ENCODE measurements at places on chromosomes 12 and 14. TPM values are rescaled to one million over a fixed set of nuclear protein-coding genes. Genes with fewer than 3 reads are reported as not detected.

KLHL33 gene
- not detected for total RNA-seq

C14orf132 gene
- 6.4 TPM for total RNA-seq

PRB2 gene
- total RNA-seq, result not detected

VDR gene
- 3.0 TPM for total RNA-seq

SDSL gene
- 28.3 TPM for total RNA-seq

GYS2 gene
- not detected for total RNA-seq

POTEM gene
- total RNA-seq, result not detected

CLEC2B gene
- 1.6 TPM for total RNA-seq

PTHLH gene
- total RNA-seq, result 13.2 TPM

MYF6 gene
- total RNA-seq, result not detected

CYP46A1 gene
- 0.09 TPM for total RNA-seq

STAB2 gene
- not detected for total RNA-seq

C12orf54 gene
- not detected for total RNA-seq

CD4 gene
- not detected for total RNA-seq

All from A549 treated with Hydrocortisone at 1 μM for 4 hours (cell line).